ENCODE measurements at places on chromosomes 2 and 18.

DNA sequence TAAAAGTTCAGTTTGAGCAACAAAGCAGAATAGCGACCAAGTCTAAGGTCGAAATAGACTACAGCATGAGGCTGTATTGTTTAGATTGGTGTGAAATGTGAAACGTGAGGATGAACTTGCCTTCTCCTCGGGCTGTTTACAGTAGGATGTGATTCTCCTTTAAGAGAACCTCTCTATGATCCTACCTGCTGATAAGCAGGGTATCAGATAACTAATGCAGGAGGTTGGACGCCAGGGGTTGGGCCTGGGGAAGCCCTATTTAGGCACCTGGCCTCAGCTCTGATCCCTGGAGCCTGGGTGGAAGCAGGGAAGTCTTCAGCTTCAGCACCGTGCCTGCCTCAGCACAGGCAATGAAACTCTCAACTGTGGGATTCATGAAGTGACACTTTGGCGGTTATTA lies 11.4 kb downstream of the CRYGD start:
- H3K27me3 ChIP-seq: peaks cover 10% of the 10 kb centered on the region
- no peak overlapping the region for H3K4me3 ChIP-seq
- H3K4me1 ChIP-seq: no peaks in the 10 kb centered on the region
- H3K27ac ChIP-seq: no peak overlapping the region
- H3K36me3 ChIP-seq: no peaks in the 10 kb centered on the region
- no peak for DNase-seq

- H3K27ac ChIP-seq: no peak overlapping the region
- no peaks in the 10 kb centered on the region for H3K27me3 ChIP-seq
- DNase-seq: no peak
- no peaks in the 10 kb centered on the region for H3K4me1 ChIP-seq
- H3K36me3 ChIP-seq: no peaks in the 10 kb centered on the region
Measured at GRCh38 chr2:168365094-168365621, 90.9 kb upstream of the CERS6 start.

- H3K4me1 ChIP-seq: no peaks in the 10 kb centered on the region
- no peak overlapping the region for H3K4me3 ChIP-seq
- no peak overlapping the region for H3K27ac ChIP-seq
- peaks cover 3% of the 10 kb centered on the region for H3K27me3 ChIP-seq
- DNase-seq: no peak
Measured at GRCh38 chr2:156356014-156356754, 23.7 kb upstream of the NR4A2 start.

DNA sequence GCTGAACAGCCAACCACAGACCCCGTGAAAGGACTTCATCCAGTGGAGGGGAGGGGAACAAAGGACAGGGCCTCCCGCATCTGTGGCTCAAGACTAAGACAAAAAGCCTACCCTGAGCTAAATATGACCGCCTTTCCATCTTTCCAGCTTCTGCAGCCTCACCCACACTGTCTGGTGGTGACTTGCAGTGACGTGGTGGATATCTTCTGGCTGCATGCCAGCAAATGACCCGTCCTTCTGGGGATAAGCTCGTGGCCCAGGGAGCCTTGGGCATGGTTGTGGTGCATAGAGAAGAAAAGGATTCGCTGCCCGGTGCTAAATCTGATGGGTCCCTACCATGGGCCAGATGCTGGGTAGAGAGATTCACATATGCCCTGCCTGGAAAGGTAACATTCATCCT lies 8.7 kb upstream of the NGEF start:
- H3K4me3 ChIP-seq: no peak overlapping the region
- peaks cover 2% of the 10 kb centered on the region for H3K27me3 ChIP-seq

- H3K4me3 ChIP-seq: no peak overlapping the region
- DNase-seq: no peak
- H3K36me3 ChIP-seq: no peaks in the 10 kb centered on the region
Measured at GRCh38 chr2:100878000-100878791, 58.3 kb downstream of the NPAS2 start.

- no peak for DNase-seq
- no peak overlapping the region for H3K4me3 ChIP-seq
- no peak overlapping the region for H3K27ac ChIP-seq
- peaks cover 3% of the 10 kb centered on the region for H3K4me1 ChIP-seq
- H3K27me3 ChIP-seq: no peaks in the 10 kb centered on the region
Measured at GRCh38 chr2:33077844-33078243, 131.1 kb downstream of the LTBP1 start.

GRCh38 chr2:236565879-236566402 lies 3.7 kb upstream of the ACKR3 start:
- DNase-seq: no peak
- H3K27ac ChIP-seq: no peak overlapping the region
- no peaks in the 10 kb centered on the region for H3K27me3 ChIP-seq
- H3K4me1 ChIP-seq: peaks cover 34% of the 10 kb centered on the region
- peaks cover 23% of the 10 kb centered on the region for H3K36me3 ChIP-seq
- no peak overlapping the region for H3K4me3 ChIP-seq

GRCh38 chr2:227147023-227147422 lies 17.0 kb downstream of the COL4A4 start:
- no peak overlapping the region for H3K4me3 ChIP-seq
- H3K27me3 ChIP-seq: peaks cover 9% of the 10 kb centered on the region
- DNase-seq: no peak
- H3K27ac ChIP-seq: no peak overlapping the region
- H3K4me1 ChIP-seq: no peaks in the 10 kb centered on the region

- DNase-seq: no peak
- no peaks in the 10 kb centered on the region for H3K4me1 ChIP-seq
- H3K36me3 ChIP-seq: no peaks in the 10 kb centered on the region
- H3K4me3 ChIP-seq: no peak overlapping the region
- no peaks in the 10 kb centered on the region for H3K27me3 ChIP-seq
Measured at GRCh38 chr2:221676566-221677172, 104.6 kb upstream of the EPHA4 start.

DNA sequence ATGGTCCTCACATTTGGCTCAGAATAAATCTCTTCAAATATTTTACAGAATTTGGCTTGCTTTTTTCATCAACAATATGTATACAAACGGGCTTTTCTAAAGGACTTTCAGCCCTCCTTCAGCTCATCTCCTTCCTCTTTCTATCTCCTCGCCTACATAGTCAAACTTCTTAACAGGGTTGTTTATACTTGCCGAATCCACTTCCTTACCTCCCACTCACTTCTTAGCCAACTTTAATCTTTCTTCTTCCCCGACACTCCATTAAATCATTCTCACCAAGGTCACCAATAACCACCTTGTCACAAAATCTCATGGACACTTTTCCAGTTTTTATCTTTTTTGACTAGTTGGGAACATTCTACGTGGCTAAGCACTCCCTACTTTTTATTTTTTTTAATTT lies 325.2 kb downstream of the PLCL1 start:
- no peak overlapping the region for H3K27ac ChIP-seq
- no peaks in the 10 kb centered on the region for H3K36me3 ChIP-seq
- no peak overlapping the region for H3K4me3 ChIP-seq

GRCh38 chr2:101677658-101678057 lies 19.8 kb upstream of the MAP4K4 start:
- H3K4me1 ChIP-seq: no peaks in the 10 kb centered on the region
- no peak overlapping the region for H3K4me3 ChIP-seq
- H3K27me3 ChIP-seq: no peaks in the 10 kb centered on the region
- no peak overlapping the region for H3K27ac ChIP-seq

GRCh38 chr2:237200462-237200861 lies 114.8 kb downstream of the COPS8 start:
- H3K27ac ChIP-seq: no peak overlapping the region
- H3K4me3 ChIP-seq: no peak overlapping the region
- DNase-seq: no peak

GRCh38 chr2:134815741-134816140 lies 22.7 kb upstream of the ACMSD start:
- no peak overlapping the region for H3K27ac ChIP-seq
- no peak for DNase-seq
- H3K36me3 ChIP-seq: no peaks in the 10 kb centered on the region
- H3K4me3 ChIP-seq: no peak overlapping the region
- no peaks in the 10 kb centered on the region for H3K27me3 ChIP-seq

DNA sequence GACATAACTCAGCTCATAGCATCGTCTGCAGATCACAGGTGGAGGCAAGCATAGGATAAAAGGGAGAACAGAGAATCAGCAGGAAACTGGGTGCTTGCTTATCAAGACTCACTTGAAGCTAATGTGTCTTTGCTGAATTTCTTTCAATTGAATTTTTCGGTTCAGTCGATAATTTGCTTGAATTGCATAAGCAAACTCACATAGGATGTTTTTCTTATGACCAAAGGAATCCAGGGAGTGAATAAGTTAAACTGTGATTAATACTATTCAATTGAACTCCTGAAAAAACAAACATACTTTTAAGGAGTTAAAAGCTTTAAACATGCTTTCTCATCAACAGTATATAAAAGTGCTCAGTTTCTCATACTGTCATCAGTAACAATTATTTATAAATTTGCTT lies 707.1 kb upstream of the ACVR2A start:
- DNase-seq: no peak
- no peaks in the 10 kb centered on the region for H3K27me3 ChIP-seq
- H3K27ac ChIP-seq: no peak overlapping the region

GRCh38 chr2:48423376-48423775 lies 106.6 kb upstream of the STON1 start:
- H3K4me1 ChIP-seq: peaks cover 28% of the 10 kb centered on the region
- H3K27ac ChIP-seq: peak overlapping the region; percentile 43
- no peaks in the 10 kb centered on the region for H3K27me3 ChIP-seq
- H3K36me3 ChIP-seq: no peaks in the 10 kb centered on the region

- no peaks in the 10 kb centered on the region for H3K36me3 ChIP-seq
- no peaks in the 10 kb centered on the region for H3K4me1 ChIP-seq
- H3K4me3 ChIP-seq: no peak overlapping the region
Measured at GRCh38 chr18:23721696-23722480, 32.6 kb downstream of the LAMA3 start.

- no peak overlapping the region for H3K27ac ChIP-seq
- DNase-seq: no peak
- H3K4me3 ChIP-seq: no peak overlapping the region
- no peaks in the 10 kb centered on the region for H3K4me1 ChIP-seq
Measured at GRCh38 chr2:26913606-26913998, 56.8 kb upstream of the MAPRE3 start.

DNA sequence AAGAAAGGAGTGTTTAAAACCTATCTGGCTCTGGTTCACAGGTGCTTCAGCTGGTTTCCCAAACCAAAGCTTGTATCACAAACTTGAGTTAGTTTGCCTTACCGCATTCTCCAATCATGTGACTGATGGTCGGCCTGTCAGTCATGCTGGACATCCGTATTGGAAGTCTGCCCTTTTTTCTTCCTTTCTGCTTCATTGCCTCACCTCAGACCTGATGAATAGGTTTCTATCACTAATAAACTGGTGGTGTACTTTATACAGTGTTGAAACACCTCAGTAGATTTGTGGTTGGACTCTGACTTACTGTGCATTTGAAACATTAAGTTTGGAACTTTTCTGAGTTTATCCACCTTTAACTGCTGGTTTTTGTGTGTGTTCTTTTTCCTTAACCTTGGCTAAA lies 84.1 kb downstream of the R3HDM1 start:
- no peaks in the 10 kb centered on the region for H3K4me1 ChIP-seq
- H3K36me3 ChIP-seq: peaks cover 5% of the 10 kb centered on the region
- DNase-seq: no peak
- H3K4me3 ChIP-seq: no peak overlapping the region

- no peak for DNase-seq
- H3K4me3 ChIP-seq: no peak overlapping the region
- H3K27ac ChIP-seq: no peak overlapping the region
- H3K36me3 ChIP-seq: no peaks in the 10 kb centered on the region
- H3K4me1 ChIP-seq: no peaks in the 10 kb centered on the region
- peaks cover 6% of the 10 kb centered on the region for H3K27me3 ChIP-seq
Measured at GRCh38 chr2:99971326-99971900, 171.0 kb downstream of the AFF3 start.

- no peaks in the 10 kb centered on the region for H3K27me3 ChIP-seq
- H3K4me3 ChIP-seq: no peak overlapping the region
- no peak overlapping the region for H3K27ac ChIP-seq
- peaks cover 27% of the 10 kb centered on the region for H3K4me1 ChIP-seq
- H3K36me3 ChIP-seq: peaks cover 21% of the 10 kb centered on the region
Measured at GRCh38 chr2:65317841-65318240, 90.2 kb downstream of the ACTR2 start.

- no peak for DNase-seq
- no peaks in the 10 kb centered on the region for H3K36me3 ChIP-seq
- no peak overlapping the region for H3K4me3 ChIP-seq
- H3K27ac ChIP-seq: no peak overlapping the region
Measured at GRCh38 chr18:1916869-1917523, 654.3 kb downstream of the METTL4 start.

DNA sequence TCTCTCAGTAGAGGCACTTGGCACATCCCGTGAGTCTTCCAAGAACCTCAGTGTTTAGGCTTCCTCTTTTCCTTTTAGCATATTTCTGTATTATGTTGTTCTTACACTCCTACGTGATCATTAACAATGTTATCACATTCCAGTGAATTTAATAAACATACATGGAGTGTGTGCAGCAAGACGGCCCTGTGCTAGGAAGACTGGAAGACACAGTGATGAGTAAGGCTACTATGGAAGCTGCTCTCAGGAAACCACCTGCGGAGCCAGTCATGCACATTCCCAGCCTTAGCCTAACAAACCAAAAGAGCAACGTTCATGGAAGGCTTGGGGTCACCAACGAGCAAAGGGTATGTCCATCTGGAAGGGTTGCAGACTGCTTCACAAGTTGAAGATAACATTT lies 103.4 kb downstream of the ETAA1 start:
- H3K27ac ChIP-seq: no peak overlapping the region
- H3K27me3 ChIP-seq: no peaks in the 10 kb centered on the region
- H3K4me3 ChIP-seq: no peak overlapping the region
- DNase-seq: no peak
- no peaks in the 10 kb centered on the region for H3K4me1 ChIP-seq
- H3K36me3 ChIP-seq: no peaks in the 10 kb centered on the region
